Aorta (tissue), 5 donors: ENCODE measurements at places on chromosomes 13 and 19. TPM values are rescaled to one million over a fixed set of nuclear protein-coding genes. Genes with fewer than 3 reads are reported as not detected.
A peak's percentile ranks its signal among the peaks of the same experiment; 100 is the strongest.

- no peak for DNase-seq
These were observed 38.1 kb downstream of the MIPEP start for GRCh38 chr13:23851106-23851505.

- DNase-seq = no peak
These were observed at the start of gene CEACAM20 for GRCh38 chr19:44529536-44529935. Gene CEACAM20, minus strand, starts transcription at chr19:44529675. Its CDS starts 166 bp downstream, at chr19:44529509.

GRCh38 chr13:33004511-33004910 is 11.7 kb upstream of the KL start:
- no peak for DNase-seq

- DNase-seq = no peak
These were observed 18.1 kb upstream of the GSX1 start for GRCh38 chr13:27774169-27774568.

The FXYD1 gene
- 202 TPM for total RNA-seq

DNA sequence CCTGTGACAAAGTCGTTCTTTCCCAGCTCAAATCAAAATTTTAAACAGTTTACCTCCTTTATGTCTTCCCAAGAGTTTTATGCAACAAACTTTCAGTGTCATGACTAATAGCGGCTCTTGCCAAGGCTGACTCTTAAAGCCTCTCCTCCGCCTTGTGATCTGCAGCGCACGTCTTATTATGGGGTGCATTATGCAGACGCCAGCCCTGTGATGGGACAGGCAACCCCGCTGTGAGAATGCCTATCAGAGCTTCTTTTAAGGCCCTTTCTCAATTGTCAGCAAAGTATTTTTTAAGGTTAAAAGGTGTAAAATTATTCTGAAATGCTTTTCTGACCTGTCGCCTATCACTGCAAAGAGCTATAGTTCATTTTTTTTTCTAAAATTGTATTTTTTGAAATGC is 152.8 kb downstream of the SOX1 start:
- no peak for DNase-seq

DNA sequence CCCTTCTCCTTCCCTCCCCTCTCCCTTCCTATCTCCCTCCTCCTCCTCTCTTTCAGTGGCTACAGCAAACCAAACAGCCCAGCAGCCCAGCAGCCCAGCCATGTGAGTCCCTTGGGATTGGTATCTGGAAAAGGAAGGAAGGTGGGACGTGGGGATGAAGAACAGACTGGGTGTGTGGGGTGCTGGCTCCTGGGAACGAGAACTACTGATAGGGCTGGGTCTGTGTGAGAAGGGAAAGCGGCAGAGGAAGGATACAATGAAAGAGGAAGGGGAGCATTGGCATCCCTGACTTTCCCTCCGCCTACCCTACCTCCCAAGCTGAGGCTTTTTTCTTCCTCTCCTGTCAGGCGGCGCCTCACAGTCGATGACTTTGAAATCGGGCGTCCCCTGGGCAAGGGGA is 863 bp downstream of the AURKC start:
- DNase-seq = no peak

- DNase-seq = no peak
These were observed 9.1 kb upstream of the LHFPL6 start for GRCh38 chr13:39612023-39612637.

The ADGRE3 gene
- not detected for total RNA-seq

DNA sequence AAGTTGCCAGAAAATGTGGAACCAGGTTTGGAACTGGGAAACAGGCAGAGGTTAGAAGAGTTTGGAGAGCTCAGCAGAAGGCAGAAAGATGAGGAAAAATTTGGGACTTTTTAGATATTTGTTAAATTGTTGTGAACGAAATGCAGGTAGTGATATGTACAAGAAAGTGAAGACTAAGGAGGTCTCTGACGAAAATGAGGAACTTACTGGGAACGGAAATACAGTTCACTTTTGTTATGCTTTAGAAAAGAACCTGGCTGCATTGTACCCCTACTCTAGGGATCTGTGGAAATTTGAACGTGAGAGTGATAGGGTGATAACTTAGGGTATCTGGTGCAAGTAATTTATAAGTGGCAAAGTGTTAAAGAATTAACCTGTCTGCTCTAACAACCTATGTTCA is 632.4 kb downstream of the SLITRK5 start:
- DNase-seq = no peak

DNA sequence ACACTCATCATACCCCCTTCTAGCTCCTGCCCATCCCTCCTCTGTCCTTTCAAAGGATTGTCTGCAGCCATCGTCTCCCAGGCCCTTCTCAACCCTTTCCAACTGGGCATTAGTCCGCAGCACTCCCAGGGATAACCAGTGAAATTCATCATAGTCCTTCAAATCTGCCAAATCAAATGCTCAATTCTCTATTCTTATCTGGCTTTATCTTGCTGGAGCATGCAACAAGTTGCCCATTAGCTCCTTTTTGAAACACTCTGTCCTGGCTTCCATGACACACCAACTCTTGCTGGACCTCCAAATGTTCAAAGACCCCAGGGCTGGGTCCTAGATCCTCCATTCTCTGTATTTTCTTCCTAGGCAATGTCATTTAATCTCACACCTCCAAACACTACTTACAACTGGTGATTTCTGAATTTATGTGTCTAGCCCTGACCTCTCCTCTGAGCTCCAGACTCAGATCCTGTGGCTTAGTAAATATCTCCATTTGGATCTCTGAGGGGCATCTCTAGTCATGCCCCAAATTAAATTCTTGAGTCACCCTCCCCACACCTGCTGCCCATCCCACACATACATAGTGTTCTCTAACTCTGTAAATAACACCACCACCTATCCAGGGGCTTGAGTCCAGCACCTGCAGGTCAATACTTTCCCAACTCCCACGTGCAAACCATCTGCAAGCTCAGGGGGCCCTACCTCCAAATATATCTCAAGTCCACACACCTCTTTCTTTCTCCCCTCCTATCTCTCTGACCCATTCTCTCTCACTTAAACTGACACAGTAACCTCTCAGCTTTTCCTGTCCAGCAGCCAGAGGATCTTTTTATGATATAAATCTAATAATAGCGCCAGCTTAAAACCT is 9.1 kb upstream of the ANKRD10 start:
- DNase-seq = no peak

DNA sequence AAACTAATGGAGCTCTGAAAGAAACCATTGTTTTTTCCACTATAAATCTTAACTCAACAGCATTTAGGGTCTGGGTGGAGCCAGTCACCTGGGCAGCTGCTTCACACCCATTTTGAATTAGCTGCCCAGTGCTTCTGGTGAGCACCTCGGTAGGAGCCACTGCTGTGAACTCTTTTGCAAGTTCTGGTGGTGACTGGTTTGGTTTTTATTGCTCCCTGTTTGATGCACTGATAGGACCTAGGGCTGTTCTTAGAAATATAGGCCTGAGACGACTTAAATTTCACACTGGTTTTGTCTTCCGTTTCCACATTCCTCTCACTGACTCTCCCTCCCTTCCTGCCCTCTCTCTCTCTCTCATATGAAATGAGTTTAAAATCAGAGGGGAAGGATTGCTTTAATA is 103.9 kb downstream of the GGACT start:
- no peak for DNase-seq

DNA sequence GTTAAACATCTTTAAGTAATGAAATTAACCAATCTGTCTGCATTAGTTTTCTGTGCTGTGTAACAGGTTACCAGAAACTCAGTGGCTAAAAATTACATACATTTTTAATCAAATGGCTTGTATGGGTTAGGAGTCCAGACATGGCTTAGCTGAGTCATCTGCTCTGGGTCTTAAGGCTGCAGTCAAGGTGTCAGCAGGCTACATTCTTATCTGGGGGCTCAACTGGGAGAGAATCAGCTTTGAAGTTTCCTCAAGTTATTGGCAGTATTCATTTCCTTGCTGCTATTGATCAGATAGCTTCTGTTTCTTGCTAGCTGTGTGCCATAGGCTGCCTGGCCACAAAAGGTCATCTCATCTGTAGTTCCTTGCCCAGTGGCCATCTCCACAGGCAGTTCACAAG is 1163.0 kb downstream of the DIAPH3 start:
- no peak for DNase-seq

The ZNF154 gene
- total RNA-seq = 2.3 TPM

The ALKBH6 gene
- 15.3 TPM for total RNA-seq

- no peak for DNase-seq
These were observed 765.6 kb downstream of the DIAPH3 start for GRCh38 chr13:59398127-59398526.

DNA sequence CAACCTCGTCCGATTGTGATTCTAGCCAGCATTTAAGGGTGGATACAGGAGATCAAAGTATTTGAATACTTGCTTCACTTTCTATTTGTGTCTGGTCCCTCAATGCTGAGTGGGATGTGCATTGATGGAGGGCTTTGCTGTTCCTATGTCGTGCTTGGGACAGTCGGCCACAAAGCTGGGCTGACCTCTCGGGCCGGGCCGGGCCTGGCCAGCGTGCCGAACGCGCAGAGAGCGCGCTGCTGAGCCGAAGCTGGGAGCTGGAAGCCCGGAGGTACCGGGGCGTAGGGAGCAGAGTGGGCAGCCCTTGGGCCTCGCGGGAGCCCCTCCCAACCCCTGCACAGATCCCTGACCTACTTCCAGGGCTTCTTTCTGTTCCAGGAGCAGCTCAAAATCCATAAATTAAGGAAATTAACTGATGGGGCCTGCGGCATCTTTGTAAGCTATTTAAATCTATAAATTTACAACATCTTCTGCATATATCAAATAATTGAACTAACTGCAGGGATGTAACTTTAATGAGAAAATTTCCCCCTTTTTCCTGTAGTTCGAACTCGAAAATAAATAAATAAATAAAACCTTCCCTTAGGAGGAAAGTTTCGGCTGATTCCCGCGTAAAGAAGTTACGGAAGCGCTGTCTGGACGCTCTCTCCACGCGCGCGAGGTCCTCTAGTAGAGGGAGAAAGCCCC is 1.8 kb upstream of the KCTD15 start:
- DNase-seq = peak; percentile 83

The BRME1 gene
- 2.0 TPM for total RNA-seq

- DNase-seq = no peak
These were observed 26.1 kb upstream of the EEF1AKMT1 start for GRCh38 chr13:20799726-20800416.

GRCh38 chr19:6127716-6128335 is 7.6 kb upstream of the ACSBG2 start:
- no peak for DNase-seq

The GNA15 gene
- total RNA-seq = 8.7 TPM
